ENCODE measurements at places on chromosomes 11 and 22.

GRCh38 chr11:3738241-3738640, 59.1 kb downstream of the NUP98 start:
- no peak for DNase-seq

- no peak for DNase-seq
Measured at GRCh38 chr11:68396516-68396915, 64.0 kb upstream of the PPP6R3 start.

DNA sequence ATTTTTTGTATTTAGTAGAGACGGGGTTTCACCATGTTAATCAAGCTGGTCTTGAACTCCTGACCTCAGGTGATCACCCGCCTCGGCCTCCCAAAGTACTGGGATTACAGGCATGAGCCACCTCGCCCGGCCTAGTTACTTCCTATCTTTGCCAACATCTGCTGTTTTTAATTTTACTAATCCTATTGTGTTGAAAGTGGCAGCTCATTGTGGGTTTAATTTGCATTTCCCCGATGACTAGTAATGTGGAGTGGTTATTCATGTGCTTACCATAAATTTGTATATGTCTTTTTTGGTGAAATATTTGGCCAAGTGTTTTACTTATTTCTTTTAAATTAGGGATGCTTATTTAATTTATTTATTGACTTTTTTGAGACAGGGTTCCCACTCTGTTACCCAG, 74.2 kb upstream of the SLC25A18 start:
- DNase-seq: no peak

DNA sequence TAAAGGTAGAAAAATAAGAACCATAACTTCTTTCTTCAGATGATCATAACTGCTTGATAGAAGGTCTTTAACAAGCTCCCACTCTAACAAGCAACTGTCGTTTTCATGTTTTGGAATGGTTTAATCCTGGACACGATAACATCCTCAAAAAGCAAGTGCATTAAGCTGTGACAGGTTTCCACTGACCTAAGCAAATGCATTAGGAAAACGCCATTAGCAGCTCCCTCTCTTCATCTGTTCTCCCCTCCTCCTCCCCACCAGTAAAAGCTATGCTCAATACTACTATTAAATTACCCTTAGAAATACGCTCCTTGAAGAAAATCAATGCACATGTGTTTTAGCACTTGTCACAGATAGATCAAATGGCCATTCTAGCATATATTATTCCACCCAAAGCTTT, 729.4 kb downstream of the OPCML start:
- DNase-seq: no peak

GRCh38 chr11:119167933-119168332, 592 bp upstream of the NLRX1 start:
- no peak for DNase-seq

GRCh38 chr11:1205987-1206331, 16.9 kb upstream of the MUC5B start:
- no peak for DNase-seq

DNA sequence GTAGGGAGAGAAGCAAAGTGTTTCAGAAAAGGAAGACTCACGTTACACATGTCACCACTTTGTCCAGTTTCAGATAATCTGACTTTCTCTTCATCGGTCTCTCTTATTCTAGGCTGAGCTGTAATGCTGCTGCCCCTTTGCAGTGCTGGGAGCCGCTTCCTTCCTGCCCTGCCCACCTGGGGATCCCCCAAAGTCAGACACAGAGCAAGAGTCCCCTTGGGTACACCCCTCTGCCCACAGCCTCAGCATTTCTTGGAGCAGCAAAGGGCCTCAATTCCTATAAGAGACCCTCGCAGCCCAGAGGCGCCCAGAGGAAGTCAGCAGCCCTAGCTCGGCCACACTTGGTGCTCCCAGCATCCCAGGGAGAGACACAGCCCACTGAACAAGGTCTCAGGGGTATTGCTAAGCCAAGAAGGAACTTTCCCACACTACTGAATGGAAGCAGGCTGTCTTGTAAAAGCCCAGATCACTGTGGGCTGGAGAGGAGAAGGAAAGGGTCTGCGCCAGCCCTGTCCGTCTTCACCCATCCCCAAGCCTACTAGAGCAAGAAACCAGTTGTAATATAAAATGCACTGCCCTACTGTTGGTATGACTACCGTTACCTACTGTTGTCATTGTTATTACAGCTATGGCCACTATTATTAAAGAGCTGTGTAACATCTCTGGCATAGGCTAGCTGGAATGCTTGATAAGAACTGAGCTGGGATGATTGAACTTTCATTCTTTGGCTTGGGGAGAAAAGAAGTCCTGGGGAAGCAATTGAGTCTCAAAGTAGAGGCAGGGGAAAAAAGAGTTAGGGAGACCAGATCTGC, 31.2 kb upstream of the SMIM35 start:
- no peak for DNase-seq

- DNase-seq: no peak
Measured at GRCh38 chr11:132361011-132361550, 990.7 kb downstream of the NTM start.

GRCh38 chr22:30675436-30675835, 7.8 kb upstream of the DUSP18 start:
- DNase-seq: no peak

GRCh38 chr22:44604455-44604854, 97.5 kb upstream of the PRR5 start:
- DNase-seq: no peak

DNA sequence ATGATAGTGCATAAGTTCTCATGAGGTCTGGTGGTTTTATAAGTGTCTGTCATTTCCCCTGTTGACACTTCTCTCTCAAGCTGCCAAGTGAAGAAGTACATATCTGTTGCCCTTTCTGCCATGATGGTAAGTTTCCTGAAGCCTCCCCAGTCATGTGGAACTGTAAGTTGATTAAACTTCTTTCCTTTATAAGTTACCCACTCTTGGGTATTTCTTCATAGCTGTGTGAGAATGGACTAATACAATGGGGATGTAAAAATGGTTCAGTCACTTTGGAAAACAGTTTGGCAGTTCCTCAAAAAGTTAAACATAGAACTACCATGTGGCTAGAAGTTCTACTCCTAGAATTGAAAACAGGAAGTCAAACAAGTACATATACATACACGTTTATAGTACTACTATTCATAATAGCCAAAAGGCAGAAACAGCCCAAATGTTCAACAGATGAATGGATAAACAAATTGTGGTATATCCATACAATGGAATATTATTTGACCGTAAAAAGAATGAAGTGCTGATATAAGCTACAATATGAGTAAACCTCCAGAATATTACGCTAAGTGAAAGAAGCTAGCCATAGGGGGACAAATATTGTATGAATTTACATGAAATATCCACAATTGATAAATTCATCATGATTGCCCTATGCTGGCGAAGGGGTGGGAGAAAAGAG, 16.0 kb upstream of the DKK3 start:
- no peak for DNase-seq

- no peak for DNase-seq
Measured at GRCh38 chr11:73204711-73205121, 13.4 kb upstream of the P2RY2 start.

DNA sequence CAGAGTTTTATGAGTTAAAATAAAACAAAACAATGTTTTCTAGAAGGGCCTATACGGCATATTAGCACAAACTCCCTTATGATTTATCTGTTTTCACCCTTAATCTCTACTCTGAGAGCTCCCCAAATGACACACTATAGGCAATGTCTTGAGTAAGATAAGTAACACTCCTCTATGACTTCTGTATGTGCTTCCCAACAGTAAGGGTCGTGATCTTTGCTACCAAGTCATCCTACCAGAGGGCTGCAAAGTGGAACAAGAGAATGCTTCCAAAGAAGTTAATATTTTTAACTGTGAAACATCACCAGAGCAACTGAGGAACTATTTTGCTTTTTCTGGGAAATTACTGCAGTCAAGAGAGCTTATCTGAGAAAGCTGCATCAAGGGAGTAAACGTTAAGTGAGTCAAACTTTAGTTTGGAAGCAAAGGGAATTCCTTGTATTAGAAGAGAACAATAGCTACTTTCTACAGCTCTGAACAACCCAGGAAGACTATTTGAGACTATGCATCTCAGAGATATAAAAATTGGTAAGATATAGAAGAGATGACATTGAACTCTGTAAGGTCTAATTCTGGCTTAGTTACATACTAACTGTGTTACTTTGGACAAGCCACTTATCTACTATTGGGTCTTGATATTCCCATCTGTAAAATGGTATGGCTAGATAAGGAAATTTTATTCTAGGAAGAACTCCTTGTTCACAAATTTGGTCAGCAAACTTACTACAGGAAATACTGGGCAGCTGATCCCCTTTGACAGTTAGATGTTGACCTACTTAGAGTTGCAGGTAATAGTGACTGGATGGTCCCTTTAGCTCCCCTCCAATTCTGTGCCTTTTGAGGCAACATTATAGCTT, 43.7 kb upstream of the CCDC34 start:
- no peak for DNase-seq

DNA sequence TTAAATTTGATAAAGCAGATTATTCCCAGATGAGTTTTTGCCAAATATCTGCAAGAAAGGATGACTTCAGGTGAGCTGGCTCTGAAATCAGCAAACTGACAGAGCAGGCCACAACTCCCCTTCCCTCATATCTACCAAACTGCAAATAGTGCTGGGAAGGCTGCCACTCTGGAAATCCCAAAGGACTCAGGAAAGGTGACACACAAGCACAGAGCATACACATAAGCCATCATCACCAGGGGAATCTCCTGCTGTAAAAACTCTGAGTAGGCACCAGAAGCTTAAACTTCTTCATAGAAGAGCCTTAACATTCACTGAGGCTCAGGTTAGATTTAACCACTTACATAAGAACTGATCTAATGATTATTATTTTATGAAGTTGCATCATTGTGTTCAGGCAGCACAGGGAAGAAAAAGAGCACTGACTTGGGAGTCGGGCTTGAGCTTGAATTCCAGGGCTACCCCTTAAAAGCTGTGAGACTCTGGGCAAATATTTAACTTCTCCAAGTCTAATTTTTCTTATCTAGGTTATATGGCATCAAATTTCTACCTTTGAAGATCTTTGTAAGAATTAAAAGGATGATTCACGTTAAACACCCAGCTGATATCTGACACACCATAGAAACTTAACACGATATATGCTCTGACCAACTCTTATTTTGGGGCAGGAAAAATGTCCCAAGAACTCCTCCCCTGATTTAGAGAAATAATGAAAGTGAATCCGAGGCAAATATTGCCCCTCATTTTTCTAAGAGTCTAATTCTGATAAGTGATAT, 15.0 kb downstream of the SYTL2 start:
- DNase-seq: no peak

GRCh38 chr11:61332281-61332796, 566 bp downstream of the DDB1 start:
- no peak for DNase-seq
